ENCODE measurements at places on chromosomes 4 and X.

- DNase-seq: no peak
These were observed 459.1 kb downstream of the FSTL5 start for GRCh38 chr4:161704653-161705052.

GRCh38 chr4:23005691-23006090 is 313.0 kb downstream of the GBA3 start:
- no peak for DNase-seq

DNA sequence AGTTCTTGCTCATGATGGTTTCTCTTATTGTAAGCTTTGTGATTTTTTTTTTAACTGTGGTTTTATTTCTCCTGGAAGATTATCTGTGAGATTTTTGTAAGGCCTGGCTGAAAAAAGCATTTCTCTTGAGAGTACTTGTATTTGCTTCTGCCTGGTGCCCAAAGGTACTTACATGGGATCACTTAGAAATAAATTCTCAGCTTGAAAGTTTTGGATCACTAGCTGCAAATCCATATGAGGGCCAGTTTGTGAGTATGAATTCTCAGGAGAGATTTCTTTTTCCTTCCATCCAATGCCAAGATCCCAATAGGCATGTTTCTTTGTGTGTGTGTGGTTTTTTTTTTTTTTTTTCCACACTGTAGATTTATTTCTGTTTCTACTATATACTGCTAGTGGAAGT is 1884.7 kb upstream of the PCDH7 start:
- DNase-seq: no peak

DNA sequence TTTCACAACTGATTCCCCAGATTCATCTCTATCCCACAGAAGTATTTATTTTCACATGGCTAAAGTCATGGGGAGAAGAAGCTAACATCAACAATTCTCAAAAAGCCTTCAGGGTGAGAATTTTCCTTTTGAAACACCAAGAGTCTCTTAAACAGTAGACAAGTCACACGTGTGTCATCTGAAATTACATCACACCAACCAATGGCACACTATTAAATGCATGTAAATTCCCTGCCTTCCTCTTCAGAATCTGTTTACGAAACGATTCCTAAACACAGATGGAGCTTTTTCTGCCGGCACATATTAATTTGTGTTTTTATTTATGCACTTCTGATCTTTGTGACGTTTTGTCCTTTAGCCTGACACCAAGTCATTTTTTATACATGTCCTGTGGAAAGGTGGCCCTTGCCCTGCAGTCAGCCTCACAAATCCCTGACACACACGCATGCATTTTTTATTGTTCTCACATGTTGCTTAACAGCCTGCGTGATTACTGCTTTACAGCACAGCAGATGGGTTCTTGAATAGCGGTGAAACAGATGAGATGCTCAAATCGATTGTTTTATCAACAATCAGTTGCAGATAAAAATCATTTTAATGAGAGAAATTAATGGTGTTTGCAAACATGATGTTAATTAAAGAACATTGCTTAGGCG is 735.9 kb upstream of the TENM3 start:
- no peak for DNase-seq

DNA sequence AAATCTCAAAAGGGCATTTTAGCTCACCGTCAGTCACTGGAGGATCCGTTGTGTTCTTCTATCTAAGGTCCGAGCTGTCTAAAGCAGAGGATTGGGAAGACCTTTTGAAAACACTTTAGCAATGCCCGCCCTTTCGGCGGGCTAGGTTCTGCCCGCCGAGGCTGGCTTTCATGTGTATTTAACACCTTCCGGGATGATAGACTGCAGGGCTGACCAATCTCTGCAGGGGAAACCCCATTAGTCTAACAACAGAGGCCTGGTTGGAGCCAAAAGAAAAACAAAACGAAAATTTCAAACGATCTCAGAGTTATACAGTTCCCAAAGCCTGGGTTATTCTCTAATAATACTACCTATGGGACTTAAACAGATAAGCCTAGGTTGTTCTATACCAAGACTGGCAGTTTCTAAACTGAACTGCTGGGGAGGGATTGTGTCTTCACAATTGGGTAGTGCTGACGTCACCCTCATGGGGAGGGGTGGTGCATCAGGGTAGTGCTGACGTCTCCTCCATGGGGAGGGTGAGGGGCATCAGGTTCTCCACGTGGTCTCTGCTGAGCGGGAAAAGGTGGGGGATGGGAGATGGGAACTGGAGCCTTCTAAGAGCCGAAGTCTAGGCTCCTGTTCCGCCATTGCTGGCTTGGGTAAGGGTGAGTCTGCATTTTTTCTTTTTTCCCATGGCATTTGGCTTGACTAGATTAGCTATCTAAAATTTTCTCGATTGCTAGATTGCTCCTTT is 14.8 kb upstream of the CUL4B start:
- DNase-seq: no peak

DNA sequence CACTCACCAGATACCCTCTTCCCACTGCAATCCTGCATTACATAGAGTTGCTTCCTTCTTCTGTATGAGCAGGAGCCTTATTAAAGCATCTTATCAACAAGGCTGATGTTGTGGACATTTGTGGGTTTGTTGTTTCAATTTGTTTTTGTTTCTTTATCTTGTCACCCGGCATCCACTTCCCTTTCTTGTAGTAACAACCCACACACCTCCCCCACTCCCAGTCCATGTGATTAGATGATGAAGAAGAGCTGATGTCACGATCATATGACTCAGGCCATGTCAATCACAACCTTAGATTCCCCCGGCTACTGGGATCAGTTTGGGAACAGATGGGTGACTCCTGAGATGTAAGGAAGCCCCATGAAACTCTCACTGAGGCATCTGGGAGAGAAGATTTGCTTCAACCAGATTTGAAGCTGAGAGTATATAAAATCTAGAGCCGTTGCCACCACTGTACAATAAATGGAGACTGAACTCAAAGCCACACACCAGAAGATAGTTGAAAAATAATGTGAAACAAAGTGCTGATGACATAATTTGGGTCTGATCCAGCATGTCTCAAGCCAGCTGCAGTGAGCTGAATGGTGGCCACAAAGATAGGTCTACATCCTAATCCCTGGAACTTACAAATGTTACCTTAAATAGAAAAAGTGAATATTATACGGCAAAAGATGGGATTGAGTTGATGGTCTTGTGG is 34.1 kb upstream of the SRD5A3 start:
- no peak for DNase-seq

GRCh38 chr4:168699224-168699878 is 202.5 kb downstream of the PALLD start:
- no peak for DNase-seq

- no peak for DNase-seq
These were observed 105.8 kb upstream of the DCLK2 start for GRCh38 chr4:149972407-149972806.

- no peak for DNase-seq
These were observed 2370.4 kb upstream of the TENM3 start for GRCh38 chr4:179872755-179873154.

DNA sequence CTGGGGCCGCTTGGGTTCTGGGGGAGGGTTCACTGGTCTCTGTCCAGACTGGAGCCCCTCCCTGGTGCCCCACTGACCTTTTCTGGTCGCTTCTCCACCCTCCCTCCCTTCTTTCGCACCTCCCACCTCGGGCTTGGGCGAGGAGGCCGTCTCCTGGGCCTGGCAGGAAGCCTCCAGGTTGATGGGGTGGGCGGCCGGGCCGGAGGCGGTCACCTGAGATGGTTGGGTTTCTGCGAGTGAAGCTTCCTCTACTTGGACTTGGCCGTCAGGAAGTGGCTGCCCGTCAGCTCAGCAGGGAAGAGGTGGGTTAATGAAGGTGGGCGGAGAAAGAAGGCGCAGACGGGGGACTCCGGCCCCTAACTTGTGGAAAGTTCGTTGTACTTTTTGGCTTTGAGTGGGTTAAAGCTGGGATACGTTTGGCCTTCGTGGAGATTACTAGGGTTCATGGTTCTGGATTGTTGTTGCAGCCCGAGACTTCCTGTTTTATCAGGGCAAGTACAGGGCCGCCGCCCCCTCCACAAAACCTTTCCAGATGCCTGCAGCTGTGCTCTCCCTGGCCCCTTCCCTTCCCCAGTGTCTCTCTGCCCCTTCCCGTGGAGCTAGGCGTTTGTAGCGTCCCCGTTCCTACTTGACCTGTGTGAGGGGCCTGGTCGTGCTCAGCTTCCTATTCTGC is 1.2 kb downstream of the AKAP17A start:
- peak; percentile 78 for DNase-seq

DNA sequence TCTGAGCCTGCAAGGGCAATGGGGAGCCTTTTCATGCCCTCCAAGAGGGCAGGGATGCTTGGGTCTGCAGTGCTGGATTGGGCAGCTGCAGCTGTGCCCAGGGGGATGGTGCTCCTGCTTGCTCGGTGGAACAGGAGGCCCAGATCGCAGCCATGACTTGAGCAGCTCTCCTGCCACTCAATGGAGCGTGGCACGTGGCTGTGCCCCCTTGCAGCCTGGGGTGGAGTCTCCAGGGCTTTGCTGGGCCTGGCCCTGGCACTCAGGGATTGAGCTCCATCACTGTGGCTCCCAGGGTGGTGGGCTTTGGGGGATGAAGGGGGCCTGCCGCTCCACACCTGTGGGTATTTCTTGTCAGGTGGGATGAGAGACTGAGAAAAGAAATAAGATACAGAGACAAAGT is 53.4 kb upstream of the IBSP start:
- DNase-seq: no peak

DNA sequence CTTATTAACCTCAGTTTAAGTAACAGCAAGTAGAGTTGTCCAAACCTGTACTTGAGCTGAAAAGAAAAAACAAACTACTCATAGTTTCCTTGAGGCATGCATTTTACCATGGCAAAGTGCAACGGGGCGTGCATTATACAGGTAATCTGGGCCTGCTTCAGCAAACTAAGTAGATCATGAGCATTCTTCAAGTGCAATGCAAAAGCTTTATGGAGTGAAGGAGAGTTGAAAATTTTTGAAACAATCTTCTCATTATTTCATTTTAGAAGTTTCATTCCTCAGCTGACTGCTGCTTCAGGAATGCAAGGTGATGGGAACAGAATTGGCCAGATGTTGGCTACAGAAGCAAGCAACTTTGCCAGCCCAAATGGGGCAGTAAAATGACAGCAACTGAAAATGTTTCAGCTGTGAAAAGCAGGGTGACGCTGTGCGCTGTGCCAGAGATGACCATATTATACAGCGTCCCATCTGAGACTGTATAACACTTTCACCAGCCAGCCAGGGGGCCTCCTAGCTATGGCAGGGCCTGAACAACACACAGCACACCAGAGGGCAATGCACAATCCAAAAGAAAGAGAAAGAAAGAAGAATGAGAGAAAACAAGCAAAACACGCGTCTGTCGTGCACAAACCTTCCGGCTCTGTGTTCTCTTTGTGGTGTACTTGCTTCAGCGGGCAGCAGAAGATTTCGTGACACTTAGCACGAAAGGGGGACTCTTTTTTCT is 145.5 kb upstream of the FGF13 start:
- DNase-seq: no peak

DNA sequence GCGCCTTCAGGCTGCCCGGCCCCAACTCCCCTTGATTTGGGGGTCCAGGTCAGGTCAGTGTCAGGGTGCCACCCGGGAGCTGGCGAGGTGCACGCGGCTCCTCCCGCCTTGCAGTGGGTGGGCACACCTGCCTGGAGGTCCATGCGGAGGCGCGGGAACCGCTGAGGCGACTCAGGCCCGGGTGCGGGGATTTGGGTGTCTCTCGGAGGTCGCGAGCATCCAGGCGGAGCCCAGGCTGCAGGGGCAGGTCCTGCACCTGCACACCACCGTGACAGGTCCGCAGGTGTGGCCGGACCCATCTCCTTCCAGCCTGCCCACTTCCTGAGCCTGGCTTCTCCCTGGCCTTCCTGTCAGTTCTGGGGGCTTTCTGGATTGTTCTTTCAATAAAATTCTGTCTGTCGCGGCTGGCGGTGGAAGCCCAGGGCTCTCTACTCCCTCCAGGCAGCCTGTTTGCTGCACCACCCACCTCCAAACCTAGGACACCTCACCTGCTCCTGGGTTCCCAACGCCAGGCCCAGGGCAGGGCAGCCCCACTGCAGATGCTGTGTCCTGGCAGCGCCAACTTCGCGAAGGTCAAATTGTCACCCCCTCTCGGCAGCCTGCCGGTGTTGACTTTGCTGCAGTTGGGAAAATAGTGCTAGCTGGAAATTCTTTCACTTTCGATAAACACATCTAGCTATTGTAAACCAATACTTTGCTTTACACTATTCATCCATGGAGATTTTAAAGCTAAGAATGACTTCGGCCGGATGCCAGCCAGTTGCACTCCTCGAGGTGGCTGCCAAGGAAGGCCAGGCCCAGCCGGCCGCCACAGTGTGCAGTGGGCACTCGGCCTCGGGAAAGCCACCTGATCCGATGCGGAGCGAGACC is 35.9 kb downstream of the FGFRL1 start:
- DNase-seq: no peak

DNA sequence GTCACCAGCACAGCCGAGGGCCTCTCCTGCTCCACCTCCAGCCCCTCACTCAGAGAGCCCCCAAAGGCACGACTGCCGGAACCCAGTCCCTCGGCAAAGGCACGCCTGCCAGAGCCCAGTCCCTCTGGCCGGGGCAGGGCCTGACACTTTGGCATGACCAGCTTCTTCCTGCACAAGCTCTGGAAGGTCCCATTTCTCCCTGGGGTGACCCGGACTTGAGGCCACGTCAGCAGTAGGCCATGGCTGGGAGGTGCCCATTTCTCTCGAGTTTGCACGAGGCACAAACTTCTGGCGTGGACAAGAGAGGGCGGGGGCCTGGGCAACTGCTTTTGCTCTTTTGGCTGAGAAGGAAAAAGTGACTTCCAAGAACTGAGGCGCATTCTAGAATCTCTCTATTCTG is 62.2 kb upstream of the GPR78 start:
- DNase-seq: no peak

DNA sequence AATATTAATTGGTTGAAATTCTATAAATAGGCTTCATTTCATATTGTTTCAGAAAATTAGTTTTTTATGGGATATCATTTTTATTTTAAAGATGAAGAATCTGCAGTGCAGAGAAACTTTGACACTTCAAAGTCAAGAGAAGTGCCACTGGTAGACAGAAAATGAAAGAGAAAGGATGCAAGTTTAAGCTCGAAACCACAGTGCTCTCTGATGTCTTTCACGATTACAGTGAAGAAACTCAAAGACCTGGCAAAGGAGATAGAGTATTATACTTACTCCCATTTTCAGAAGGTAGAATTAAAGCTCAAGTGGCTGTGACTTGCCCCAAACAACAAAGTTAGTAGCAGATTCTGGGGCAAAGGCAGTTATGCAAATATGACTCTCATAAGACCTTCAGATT is 745.4 kb downstream of the TECRL start:
- no peak for DNase-seq

DNA sequence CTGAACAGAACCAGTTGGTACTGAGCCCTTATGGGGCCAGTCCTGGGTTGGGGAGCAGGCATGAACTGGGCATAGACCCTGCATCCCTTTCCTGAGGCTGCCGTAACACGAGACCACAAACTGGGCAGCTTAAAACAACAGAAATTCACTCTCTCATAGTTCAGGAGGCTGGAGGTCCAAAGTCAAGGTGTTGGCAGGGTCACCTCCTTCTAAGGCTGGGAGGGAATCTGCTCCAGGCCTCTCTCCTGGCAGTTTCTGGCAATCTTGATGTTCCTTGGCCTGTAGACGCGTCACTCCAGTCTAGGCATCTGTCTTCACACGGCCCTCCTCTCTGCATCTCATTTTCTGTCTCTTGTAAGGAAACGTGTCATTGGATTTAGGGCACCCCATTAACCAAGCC is 19.8 kb upstream of the SORCS2 start:
- DNase-seq: no peak

- DNase-seq: no peak
These were observed 36.0 kb upstream of the SPANXC start for GRCh38 chrX:141278306-141278705.
